ENCODE measurements at places on chromosomes 3 and 15.
A peak's percentile ranks its signal among the peaks of the same experiment; 100 is the strongest.

DNA sequence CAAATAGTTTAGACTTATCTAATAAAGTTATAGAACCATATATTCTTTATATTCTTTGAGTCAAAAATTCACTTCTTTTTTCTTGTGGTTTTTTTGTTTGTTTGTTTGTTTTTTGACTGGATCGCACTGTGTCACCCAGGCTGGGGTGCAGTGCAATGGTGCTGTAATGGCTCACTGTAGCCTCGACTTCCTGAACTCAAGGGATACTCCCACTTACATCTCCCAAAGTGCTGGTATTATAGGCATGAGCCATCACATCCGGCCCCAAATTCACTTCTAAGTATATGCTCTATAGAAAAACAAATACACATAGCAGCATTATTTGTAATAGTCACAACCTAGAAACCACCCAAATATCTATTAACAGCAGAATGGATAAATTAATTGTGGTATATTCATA, 13.7 kb upstream of the SLTM start:
- no peak for DNase-seq

DNA sequence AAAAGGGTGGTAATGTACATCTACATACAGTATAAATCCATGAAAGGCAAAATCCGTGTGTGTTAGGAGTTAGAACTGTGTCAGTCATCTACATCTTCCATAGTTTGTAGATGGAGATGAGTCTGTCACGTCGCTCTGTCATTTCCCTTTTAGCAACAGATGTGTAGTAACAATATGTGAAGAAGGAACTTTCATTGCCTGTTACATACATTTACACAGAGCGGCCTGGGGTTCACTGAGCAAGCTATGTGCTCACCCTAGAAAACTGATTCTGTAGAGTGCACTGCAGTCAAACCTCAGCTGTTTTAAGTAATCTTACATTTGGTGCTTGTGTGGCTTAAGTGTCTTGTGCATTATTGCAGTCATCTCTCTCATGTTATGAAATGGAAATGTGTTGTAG, 41.6 kb upstream of the AP3B2 start:
- DNase-seq = no peak

GRCh38 chr15:72205273-72205672, 7.7 kb upstream of the GRAMD2A start:
- DNase-seq = no peak

DNA sequence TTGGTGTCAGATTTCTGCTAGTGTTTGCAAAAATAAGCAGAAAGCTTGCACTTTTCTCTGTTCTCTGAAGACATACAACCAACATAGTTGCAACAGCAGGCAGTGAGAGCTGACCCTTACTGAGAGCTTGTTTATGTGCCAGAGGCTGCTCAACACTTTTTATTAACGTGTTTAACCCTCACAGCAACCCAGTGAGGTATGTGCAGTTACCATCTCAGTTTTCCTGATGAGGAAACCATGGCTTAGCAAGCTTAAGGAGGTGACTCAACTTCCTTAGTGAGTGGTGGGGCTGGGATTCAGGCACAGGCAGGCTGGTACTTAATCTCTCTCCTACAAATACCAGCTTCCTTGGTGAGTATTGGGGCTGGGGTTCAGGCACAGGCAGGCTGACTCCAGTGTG, 158.1 kb upstream of the CTDSPL start:
- no peak for DNase-seq

- DNase-seq = no peak
These were observed 4.2 kb downstream of the SLC4A7 start for GRCh38 chr3:27479806-27480543.

DNA sequence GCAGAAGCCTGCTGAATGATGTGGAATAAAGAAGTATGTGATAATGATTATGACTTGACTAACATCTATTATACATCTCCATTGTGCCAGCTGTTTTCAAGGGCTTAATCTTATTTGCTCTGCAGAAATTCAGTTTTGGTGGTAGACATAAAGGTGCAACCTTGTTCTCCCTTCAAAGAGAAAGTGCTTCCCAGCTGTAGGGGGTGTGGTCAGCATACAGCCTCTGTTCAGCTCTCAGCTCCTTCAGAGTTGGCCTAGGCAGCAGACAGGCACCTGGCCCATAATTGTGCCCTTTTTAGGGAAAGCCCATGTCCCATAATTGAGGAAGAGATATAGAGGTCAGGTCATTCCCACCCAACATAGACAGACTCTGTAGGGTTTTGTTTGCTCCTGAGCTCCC, 104.3 kb upstream of the EOMES start:
- DNase-seq = no peak

DNA sequence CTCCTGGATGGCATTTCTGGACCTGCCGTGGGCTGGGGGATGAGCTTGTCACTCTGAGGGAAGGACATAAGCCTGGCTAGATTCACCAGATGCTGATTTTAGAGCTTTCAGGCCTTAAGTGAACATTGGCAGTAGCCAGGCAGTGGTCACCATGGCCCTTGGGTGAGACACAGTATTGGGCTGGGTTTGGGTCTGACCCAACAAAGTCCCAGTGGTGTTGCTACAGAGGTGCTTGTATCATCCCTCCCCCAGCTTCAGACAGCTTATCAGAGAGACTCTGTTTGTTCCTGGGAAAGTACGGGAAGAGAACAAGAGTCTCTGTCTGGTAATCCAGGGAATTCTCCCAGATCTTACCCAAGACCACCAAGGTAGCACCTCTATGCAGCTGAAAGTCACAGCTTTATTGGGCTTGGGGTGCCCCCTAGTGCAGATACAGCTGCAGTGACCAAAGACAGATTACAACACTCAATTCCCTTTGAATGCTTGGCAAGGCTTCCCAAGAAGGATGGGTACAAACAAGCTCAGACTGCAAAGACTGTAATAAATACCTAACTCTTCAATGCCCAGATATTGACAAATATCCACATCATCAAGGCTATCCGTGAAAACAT, 9.8 kb upstream of the RUVBL1 start:
- peak; percentile 12 for DNase-seq

GRCh38 chr3:129822679-129823078, 70.8 kb downstream of the TMCC1 start:
- no peak for DNase-seq

GRCh38 chr3:64426551-64426950, 201.3 kb upstream of the PRICKLE2 start:
- DNase-seq = no peak

- no peak for DNase-seq
These were observed 37.2 kb downstream of the ACAP2 start for GRCh38 chr3:195405651-195406050.

GRCh38 chr15:85380812-85381642, 624 bp downstream of the AKAP13 start:
- no peak for DNase-seq

Data from SK-N-MC (cell line).